Skin of body (tissue), 3 donors: ENCODE measurements at places on chromosomes 2 and 18. TPM values are rescaled to one million over a fixed set of nuclear protein-coding genes. Genes with fewer than 3 reads are reported as not detected.
A peak's percentile ranks its signal among the peaks of the same experiment; 100 is the strongest.

The MTHFD2 gene
- 28.8 TPM for total RNA-seq

The STAT4 gene
- 4.3 TPM for total RNA-seq

DNA sequence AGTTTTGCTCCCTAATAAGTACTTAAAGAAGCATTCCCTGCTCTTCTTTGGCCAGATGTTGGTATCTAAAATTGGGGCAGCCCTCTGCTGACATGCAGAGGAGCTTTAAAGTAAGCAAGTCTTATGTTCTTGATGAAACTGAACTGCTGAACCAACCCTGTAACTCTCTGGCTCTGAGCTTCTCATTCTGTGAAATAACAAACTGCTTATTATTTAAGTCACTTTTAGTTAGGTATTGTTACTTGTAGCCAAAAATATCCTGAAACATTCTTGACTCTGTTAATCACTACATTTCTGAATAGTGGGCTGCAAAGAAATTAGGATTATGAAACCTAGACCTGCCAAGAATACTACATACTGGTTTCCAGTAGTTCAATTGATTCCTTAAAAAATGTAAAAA is 15.5 kb downstream of the PPP3R1 start:
- DNase-seq, result no peak

DNA sequence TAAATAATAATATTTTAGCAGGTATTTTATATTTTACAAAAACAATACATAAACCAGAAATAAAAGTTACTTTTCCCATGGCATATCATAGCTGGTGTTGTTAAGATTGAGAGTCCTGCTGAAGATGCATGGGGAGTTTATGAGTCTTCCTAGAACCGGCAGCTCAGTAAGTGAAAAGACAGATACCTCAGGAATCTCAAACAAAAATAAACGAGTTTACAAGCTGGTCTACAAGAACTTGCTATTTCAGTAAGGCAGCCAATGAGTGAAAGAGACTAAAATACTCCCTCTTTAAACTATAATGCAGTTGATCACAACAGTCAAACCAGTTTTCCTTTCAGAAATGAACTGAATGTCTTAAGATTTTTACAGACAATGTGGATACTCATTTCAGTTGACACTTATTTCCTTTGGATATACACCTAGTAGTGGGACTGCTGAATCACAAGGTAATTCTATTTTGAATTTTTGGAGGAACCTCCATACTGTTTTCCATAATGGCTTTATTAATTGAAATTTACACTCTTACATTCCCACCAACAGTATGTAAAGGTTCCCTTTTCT is 8.9 kb downstream of the GAREM1 start:
- DNase-seq, result no peak

- no peak for DNase-seq
These were observed 204.0 kb upstream of the ID2 start for GRCh38 chr2:8477552-8478470.

DNA sequence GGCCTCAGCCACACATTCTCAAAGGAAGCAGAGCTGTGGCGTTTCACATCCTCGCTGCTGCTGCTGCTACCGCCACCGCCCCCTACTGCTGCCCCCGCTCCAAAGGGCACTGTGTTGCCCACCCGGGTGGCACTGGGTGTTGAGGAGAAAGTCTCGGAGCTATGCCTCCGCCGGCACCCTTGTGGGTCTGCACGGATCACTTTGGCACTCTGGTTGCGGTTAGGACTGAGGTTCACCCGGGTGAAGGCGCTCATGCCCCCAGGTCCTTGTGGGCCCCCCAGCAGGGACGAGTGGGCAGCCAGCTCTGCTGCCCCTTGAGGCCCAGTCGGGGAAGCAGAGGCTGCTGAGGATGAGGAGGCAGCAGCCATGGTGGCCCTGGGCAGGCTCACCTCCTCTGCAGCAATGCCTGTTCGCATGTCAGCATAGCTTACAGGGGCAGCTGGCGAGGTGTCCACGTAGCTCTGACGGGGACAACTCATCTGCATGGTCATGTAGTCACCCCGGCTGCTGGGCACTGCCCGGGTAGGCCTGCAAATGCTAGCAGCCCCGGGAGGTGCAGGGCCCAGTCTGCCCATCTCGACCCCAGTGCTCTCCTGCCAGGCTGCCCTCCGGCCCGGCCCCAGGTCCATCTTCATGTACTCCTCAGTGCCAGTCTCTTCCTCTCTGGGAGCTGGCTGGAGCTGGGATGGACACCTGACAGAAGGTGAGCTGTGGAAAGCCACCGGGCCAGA is 4.2 kb downstream of the IRS1 start:
- no peak for DNase-seq

DNA sequence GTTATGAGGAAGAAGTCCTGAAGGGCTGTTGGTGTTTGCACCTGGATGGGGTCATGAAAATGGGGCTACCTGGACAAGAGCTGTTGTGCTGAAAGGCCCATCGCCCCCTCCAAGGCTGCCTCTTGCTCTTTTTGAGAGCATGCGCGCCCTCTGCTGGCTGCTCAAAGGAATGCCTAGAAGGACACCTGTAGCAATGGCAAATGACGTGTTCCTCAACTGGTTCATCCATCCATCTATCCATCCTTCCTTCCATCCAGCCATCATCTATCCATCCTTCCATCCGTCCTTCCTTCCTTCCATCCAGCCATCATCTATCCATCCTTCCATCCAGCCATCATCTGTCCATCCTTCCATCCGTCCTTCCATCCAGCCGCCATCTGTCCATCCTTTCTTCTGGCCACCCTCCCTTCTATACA is 17.2 kb upstream of the RPL31 start:
- peak; percentile 24 for DNase-seq

DNA sequence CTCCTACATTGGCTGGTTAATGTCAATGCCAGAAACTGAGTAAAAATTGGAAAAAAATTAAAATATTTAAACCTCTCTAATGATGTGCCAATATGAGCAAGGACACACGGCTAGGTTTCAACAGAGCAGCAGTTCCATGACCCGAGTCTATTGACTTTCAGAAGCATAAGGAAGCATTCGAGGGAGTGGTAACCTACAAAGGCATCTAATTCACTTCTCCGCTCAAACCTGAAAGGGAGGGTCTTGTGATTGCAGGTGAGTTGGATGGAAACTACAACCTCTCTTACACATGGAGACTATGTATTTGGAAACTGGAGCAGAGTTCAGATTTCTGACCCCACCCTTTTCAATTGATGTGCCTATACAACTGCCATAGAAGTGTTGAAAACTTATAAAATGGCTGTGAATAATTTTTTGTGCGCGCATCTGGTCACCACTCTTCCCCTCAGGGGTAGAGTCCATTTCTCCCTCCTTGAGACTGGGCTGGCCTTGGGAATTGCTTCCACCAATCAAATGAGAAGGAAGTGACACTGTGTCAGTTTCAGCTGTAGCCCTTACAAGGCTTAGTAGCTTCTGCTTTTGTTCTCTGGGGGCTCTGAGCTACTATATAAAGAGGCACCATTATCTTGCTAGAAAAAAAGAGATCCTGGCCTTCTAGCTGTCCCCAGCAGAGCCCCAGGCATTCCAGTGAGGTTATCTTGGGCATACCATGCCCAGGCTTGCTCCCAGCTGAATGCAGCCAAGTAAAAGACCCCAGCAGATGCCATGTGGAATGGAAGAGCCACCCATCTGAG is 278.0 kb downstream of the EPHA4 start:
- DNase-seq, result no peak

GRCh38 chr2:7704296-7704865 is 787.2 kb downstream of the RNF144A start:
- DNase-seq, result no peak

- no peak for DNase-seq
These were observed 504.8 kb downstream of the LRRTM4 start for GRCh38 chr2:77017355-77017745.

DNA sequence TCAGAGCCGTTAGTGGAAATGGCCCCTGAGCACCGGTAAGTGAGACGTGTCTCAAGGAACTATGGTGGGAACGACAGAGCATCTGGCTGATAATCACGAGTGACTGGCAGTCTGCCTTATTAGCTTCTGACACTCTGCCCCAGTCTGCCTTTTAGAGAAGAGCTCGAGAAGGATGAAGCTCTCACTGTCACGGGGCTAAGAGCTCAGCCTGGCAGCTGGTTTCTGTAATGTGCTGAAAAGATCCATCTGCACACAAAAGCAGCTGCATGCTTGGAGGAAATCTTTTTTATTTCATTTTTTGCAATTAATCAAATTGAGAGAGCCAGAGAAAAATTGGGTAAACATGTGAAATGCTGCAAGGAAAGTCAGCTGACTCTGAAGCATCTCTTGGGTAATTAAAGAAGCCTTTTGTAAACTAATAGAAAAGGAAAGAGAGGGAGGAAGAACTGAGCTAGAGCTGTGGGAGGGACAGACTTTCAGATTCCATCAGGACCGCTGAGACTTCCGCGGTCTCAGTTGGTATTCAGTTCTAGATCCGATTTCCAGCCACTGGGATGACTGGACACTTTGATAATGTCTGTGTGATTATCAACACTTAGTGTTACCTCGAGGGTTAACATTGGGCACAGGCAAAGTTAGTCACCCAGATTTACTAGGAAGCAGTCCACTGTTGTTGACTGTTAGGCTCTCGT is 24.4 kb downstream of the MBP start:
- DNase-seq, result peak; percentile 89

The COLEC12 gene
- 58.1 TPM for total RNA-seq

GRCh38 chr2:220664272-220665107 is 907.6 kb downstream of the EPHA4 start:
- no peak for DNase-seq
